Trophoblast cell (in vitro differentiated cells and primary cell): ENCODE measurements at places on chromosomes 1 and 21.

GRCh38 chr1:118032883-118033282 is 103.3 kb downstream of the WDR3 start:
- H3K27ac ChIP-seq: no peak overlapping the region
- no peaks in the 10 kb centered on the region for H3K4me1 ChIP-seq
- H3K27me3 ChIP-seq: no peaks in the 10 kb centered on the region
- DNase-seq: no peak
- no peak overlapping the region for H3K4me3 ChIP-seq

DNA sequence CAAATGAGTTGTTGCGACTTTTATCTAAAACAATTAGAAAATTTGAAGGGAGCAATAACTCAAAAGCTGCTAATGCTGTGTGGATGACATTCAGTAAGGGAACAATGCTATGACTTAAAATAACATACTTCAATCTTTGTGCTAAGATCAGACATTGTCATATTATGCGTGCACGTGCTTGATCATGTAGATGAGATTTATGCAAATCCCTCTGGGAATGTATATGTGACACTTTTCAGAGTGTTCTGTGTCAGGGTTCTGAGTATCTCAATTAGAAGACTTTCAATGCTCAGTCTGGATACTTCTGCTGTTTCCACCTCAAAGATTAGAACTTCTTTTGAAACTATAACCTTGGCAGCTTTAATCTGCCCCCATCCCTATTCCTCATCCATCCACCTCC is 18.6 kb upstream of the POU2F1 start:
- H3K27ac ChIP-seq: no peak overlapping the region
- no peaks in the 10 kb centered on the region for H3K36me3 ChIP-seq
- no peak overlapping the region for H3K4me3 ChIP-seq
- H3K4me1 ChIP-seq: no peaks in the 10 kb centered on the region
- no peak for DNase-seq

GRCh38 chr1:210373878-210374599 is 45.3 kb downstream of the HHAT start:
- H3K4me3 ChIP-seq: no peak overlapping the region
- peaks cover 1% of the 10 kb centered on the region for H3K4me1 ChIP-seq
- no peaks in the 10 kb centered on the region for H3K27me3 ChIP-seq

GRCh38 chr1:118250232-118250631 is 65.2 kb upstream of the SPAG17 start:
- no peak for DNase-seq
- H3K27ac ChIP-seq: no peak overlapping the region
- H3K4me1 ChIP-seq: no peaks in the 10 kb centered on the region
- H3K4me3 ChIP-seq: no peak overlapping the region
- H3K36me3 ChIP-seq: no peaks in the 10 kb centered on the region

DNA sequence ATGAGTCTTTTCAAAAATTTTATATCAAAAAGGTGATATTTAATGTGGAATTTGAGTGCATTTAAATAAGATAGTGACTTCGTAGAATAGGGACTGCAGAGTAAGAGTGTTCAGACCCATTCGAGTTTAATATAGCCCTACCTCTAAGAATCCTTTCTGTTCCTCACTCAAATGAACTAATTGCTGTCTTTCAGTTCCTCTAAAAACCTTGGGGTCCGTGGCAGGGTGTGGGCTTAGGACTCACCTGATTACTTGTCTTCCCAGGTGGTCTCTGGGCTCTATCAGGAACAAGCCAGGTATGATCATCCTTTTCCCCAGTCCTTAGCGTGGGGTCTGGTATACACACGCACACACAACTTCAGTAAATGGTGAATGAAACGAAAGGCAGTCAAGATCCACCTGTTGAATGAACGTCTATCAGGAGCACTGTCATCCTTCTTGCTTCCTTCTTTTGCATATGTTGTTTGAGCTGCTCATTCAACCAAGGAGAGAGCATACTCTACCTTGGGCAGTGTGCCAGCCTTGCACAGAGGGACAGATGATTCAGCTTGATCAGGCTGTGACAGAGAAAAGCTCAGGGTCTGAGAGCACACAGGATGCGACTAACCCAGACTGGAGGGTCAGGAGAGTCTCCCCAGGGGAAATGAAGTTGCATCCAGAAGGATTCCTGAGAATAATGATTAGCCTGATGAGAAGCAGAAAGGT is 1.2 kb upstream of the RNF11 start:
- no peak for DNase-seq
- H3K27ac ChIP-seq: no peak overlapping the region
- H3K36me3 ChIP-seq: no peaks in the 10 kb centered on the region
- no peak overlapping the region for H3K4me3 ChIP-seq
- H3K27me3 ChIP-seq: no peaks in the 10 kb centered on the region

DNA sequence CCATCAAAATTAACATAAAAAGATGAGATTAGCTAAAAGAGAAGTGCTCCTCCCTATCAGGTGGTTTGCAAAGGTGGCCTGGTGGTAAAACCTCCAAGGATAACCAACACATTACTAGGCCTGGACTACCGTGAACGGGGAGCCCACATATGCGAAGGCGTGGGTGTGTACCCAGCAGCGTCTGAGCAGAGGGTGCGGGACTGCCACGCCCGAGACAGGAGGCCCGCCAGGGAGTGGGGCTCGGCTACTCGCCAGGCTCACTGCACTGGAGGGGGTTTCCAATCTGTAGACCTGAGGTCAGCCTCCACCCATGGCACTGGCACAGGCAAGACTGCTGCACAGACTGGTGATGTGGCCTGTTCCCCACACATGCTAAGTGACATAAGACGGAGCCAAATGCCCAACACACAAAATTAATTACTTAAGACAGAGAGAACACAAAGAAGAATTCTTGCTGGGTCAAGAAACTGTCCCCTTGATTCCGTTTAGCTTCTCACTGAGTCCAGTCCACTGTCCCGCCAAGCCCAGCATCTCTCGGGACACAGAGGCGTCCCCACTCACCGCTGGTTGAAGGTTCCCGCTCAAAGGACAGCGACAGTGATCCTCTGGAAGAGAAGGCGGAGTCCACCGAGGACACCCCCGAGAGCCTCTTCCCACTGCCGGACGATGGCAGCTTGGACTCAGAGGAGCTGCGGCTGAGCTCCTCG is 23.4 kb downstream of the RIPK4 start:
- H3K27me3 ChIP-seq: no peaks in the 10 kb centered on the region
- H3K27ac ChIP-seq: no peak overlapping the region
- H3K4me1 ChIP-seq: peaks cover 7% of the 10 kb centered on the region
- no peak for DNase-seq
- peaks cover 44% of the 10 kb centered on the region for H3K36me3 ChIP-seq
- H3K4me3 ChIP-seq: no peak overlapping the region

GRCh38 chr1:4137621-4138415 is 237.7 kb upstream of the C1orf174 start:
- H3K4me3 ChIP-seq: no peak overlapping the region
- no peaks in the 10 kb centered on the region for H3K36me3 ChIP-seq
- no peak overlapping the region for H3K27ac ChIP-seq
- H3K4me1 ChIP-seq: no peaks in the 10 kb centered on the region
